ENCODE measurements at places on chromosomes 11 and 22.

- no peak for DNase-seq
These were observed 6.0 kb downstream of the MALAT1 start for GRCh38 chr11:65504674-65505465.

- no peak for DNase-seq
These were observed 946.5 kb upstream of the RAG2 start for GRCh38 chr11:37544491-37544890.

GRCh38 chr11:75160880-75161279 lies 10.0 kb downstream of the SLCO2B1 start:
- no peak for DNase-seq

- DNase-seq, result no peak
These were observed 6.3 kb downstream of the OR52K2 start for GRCh38 chr11:4455419-4455818.

DNA sequence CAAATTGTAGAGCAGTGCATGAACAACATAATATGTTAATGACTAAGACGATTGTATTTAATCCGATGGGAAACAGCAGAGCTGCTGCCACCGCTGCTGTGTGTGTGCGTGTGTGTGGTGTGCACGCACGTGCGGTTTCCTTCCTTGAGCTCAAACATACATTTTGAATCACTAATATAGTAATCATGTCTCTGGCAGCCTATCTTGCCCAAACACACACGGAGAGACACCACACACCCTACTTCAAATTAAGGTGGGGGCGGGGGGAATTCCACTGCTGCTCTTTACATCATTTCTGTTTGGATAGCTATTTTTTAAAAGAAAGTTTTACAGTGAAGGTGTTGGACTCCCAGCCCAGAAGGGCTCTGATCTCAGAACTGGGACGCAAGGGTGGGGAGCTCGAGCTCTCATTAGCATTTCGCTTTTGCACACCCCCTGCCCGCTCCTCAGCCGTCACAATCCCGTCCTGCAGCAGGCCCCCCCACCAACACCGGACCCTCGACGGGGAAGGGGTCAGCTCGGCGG lies 651 bp upstream of the FAM83F start:
- peak; percentile 64 for DNase-seq

- DNase-seq, result no peak
These were observed 1.1 kb downstream of the OOSP4B start for GRCh38 chr11:60018058-60018457.

GRCh38 chr11:2804189-2804588 lies 81.4 kb downstream of the CDKN1C start:
- peak; percentile 0 for DNase-seq

DNA sequence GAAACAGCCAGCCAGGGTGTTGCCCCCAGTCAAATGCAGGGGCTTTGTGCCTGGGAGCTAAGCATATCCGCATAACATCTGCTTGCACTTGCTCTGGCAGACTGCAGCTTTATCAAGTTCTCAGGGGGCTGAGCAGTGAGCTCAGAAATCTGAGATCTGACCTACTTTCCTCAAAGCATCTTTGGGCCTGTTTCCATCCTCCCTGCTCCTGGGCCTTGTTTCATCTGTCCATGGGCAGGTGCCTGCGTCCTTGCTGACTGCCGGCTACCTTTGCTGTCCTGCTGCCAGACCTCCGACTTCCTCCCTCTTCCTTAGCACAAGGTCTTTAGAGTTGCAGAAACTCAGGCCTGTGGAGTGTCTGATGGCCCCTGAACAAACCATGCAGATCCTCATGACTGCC lies 131.2 kb upstream of the B3GAT1 start:
- no peak for DNase-seq

- DNase-seq, result no peak
These were observed 394 bp downstream of the CHRM4 start for GRCh38 chr11:46391186-46391577.

GRCh38 chr11:69950120-69950519 lies 128.0 kb upstream of the ANO1 start:
- peak; percentile 55 for DNase-seq

- no peak for DNase-seq
These were observed 43.5 kb downstream of the PPFIA1 start for GRCh38 chr11:70313945-70314344.

DNA sequence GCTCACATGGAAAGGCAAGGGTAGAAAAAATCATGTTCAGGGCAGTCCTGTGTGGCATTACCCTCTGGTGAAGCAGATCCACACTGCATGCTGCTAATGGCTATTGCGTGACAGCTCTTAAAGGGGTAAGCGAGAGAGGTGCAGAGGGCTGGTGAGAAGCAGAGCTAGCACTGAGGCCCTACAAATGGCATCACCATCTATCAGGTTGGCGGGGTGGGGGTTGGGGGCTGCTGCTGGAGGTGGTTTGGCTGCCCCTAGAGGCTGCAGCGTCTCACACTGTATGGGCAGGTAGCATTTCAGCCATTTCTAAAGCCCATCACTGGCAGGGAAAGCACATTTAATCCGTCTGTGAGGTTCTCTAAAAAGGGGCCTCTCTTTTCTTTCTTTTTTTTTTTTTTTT lies 16.9 kb upstream of the TMA7B start:
- peak; percentile 69 for DNase-seq

GRCh38 chr11:83056611-83057010 lies 15.1 kb downstream of the RAB30 start:
- no peak for DNase-seq

DNA sequence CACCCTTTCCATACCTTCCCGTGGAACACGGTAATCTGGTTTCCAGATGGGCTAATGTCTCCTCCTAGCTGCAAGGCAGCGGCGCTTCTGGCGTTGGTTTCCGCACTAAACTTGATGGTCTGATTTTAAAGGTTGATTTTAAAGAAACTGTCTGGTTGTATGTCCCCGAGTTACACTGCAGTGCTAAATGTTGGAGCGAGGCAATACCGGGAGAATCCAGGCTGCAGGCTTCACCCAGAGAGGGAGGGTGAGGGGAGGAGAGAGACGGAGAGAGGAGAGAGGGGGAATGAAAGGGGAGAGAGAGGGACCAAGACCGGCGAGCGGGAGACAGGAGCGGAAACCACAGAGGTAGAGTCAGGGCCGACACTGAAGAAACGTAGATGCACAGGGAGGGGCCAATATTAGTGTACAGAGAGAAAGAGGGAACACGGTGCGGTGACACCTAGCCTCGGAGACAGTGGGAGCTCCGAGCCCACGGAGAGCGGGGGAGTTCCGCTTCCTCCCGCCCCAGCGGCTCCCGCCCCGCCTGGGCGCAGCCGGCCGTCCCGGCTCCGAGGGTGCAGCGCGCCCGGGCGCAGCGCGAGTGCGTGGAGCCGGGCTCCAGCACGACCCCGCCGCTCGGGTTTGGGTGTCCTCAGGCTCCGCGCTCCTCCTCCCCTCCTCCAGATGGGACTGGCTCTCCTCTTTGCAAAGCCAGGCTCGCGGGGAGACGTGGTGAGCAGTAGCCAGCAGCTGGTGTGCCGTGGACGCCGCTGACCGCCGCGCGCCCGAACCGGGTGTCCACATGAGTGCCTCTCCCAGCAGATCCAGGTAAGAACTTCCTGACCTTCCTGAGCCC lies 71.9 kb upstream of the GRAMD1B start:
- peak; percentile 63 for DNase-seq

- DNase-seq, result no peak
These were observed 102.1 kb downstream of the MN1 start for GRCh38 chr22:27699383-27700019.

GRCh38 chr11:65109231-65110198 lies 2.2 kb upstream of the TM7SF2 start:
- DNase-seq, result no peak

- no peak for DNase-seq
These were observed 745 bp downstream of the C22orf39 start for GRCh38 chr22:19446603-19447329.

- no peak for DNase-seq
These were observed 52.6 kb downstream of the ABTB2 start for GRCh38 chr11:34305193-34305592.

DNA sequence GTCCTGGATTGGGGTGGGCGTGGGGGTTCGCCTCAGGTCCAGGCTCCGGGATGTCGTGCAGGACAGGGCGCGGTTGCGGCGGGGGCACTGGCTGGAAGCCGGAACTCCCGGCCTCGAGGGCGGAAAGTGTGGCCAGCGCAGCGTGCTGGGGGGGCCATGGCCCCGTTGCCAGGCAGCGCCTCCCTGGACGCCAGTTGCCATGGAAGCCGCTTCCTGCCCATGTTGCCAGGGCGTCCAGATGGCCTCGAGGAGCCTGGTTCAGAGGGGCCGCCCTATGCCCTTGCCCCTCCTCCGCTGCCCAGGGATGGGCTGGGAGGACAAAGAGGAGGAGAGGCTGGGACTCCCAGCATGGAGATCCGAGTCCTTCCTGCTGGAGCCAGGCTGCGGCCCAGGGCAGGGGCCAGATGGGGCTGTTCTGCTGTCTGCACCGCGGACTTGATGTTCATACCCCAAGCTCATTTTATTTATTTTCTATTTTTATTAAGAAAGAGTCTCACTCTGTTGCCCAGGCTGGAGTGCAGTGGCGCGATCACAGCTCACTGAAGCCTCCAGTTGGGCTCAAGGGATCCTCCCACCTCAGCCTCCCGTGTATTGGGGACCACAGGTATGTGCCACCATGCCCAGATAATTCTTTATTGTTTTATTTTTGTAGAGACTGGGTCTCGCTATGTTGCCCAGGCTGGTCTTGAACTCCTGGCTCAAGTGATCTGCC lies 4.6 kb upstream of the CCDC188 start:
- no peak for DNase-seq

- no peak for DNase-seq
These were observed 90.4 kb downstream of the WNT7B start for GRCh38 chr22:45886540-45886939.

- no peak for DNase-seq
These were observed 13.2 kb upstream of the AMPD3 start for GRCh38 chr11:10441652-10442503.

- DNase-seq, result no peak
These were observed 15.8 kb downstream of the CHST1 start for GRCh38 chr11:45649544-45650165.

DNA sequence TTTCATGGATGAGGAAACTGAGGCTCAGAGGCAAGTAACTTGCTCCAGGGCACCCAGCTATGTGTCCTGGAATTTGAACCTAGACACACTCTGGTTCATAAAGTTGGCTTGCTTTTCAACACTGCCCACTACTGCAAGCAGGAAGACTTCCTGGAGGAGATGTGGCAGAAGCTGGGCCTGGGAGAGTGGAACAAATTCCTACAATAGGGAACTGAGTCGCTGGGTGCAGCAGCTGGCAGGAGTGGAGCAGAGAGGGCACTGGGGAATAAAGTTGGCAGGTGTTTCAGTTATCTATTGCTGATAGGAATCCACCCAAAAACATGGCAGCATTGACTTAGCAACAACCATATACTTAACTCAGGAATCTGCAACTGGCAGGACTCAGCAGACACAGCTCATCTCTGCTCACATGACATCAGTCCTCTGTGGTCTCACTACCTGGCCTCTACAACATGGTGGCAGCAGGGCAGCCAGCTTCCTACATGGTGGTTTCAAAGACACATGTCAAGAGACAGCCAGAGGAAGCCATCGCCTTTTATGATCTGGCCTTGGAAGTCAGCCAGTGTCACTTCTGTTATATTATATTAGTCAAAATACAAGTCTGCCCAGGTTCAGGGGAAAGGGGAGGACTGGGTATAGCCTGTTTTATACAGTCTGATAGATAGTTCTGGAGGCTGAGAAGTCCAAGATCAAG lies 10.6 kb upstream of the CARD10 start:
- DNase-seq, result no peak

- no peak for DNase-seq
These were observed 44.9 kb downstream of the ALG9 start for GRCh38 chr11:111826322-111826950.

DNA sequence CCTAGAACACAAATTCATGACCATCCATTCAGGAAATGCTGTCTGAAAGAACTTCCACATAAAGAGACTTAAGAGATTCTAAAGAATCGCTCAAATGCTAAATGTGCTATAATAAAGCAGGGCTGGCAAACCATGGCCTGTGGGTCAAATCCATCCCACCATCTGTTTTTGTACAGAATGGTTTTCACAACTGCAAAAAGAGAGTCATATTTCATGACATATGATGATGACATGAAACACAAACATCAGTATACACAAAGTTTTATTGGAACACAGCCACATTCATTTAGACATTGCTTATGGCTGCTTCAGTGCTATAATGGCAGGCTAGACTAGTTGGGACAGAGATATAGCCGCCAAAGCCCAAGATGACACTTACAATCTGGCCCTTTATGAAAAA lies 85.1 kb downstream of the RRAS2 start:
- no peak for DNase-seq

- no peak for DNase-seq
These were observed 11.2 kb downstream of the MB start for GRCh38 chr22:35605851-35606481.

DNA sequence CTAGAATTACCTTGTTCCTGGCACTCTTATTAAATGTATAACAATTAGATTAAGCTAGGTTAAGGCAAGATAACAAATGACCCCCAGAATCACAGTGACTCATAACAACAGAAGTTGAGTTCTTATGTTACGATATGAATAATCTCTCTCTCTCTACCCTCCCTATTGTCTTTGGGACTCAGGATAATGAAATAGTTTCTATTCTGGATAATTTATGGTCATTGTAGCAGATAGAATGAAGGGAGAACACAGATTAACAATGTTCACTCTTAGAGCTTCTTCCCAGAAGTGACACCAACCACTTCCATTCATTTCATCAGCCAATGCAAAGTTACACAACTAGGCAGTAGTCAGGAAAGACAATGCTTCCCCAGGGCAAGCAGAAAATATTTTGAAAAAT lies 334.5 kb downstream of the C11orf87 start:
- DNase-seq, result no peak

DNA sequence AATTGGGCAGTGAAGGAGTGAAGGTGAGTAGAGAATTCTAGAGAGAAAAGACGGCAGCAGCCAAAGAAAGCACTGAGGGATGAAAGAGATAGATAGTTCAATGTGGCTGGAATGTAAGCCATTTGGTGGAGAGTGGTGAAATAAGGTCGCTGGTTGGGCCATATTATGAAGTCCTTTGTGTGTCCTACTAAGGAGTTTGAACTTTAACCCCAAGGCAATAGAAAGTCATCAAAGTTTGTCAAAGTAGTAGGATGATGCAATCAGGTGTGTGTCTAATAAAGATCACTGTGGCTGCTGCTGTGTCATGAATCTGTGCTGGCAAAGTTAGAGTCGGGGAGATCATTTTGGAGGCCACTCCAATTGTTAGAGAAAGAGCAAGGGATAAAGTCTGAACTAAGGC lies 18.7 kb downstream of the RNF121 start:
- no peak for DNase-seq

DNA sequence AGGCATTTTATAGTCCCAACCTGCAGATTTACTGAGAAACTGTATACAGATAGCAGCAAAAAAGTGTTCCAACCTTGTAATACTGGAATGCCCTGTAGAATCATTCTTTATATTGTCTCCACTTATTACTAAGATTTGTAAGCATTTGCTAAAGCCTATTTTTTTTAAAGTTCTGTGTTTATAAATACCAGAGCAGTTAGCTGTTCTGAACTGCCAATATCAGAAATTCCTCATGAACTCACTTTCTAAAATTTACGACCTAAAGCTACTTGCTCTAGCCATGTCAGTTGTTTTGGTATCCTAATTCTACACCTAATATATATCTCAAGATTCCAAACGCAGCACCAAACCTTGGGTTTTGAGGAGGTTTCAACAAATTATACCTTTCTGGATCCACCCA lies 103.2 kb downstream of the C11orf65 start:
- no peak for DNase-seq

GRCh38 chr11:33652431-33652830 lies 48.2 kb downstream of the C11orf91 start:
- DNase-seq, result no peak

- peak; percentile 32 for DNase-seq
These were observed 48.6 kb upstream of the TMEM45B start for GRCh38 chr11:129766898-129767604.

Data from activated CD4-positive, alpha-beta T cell treated with anti-CD3 and anti-CD28 coated beads for 48 hours (primary cell).